NCI-H187 treated with DMSO at 0.1 percent for 48 hours (cell line): ENCODE measurements at places on chromosomes 2 and 18.

GRCh38 chr2:176484838-176485237 is 215.6 kb downstream of the MTX2 start:
- no peak for DNase-seq

DNA sequence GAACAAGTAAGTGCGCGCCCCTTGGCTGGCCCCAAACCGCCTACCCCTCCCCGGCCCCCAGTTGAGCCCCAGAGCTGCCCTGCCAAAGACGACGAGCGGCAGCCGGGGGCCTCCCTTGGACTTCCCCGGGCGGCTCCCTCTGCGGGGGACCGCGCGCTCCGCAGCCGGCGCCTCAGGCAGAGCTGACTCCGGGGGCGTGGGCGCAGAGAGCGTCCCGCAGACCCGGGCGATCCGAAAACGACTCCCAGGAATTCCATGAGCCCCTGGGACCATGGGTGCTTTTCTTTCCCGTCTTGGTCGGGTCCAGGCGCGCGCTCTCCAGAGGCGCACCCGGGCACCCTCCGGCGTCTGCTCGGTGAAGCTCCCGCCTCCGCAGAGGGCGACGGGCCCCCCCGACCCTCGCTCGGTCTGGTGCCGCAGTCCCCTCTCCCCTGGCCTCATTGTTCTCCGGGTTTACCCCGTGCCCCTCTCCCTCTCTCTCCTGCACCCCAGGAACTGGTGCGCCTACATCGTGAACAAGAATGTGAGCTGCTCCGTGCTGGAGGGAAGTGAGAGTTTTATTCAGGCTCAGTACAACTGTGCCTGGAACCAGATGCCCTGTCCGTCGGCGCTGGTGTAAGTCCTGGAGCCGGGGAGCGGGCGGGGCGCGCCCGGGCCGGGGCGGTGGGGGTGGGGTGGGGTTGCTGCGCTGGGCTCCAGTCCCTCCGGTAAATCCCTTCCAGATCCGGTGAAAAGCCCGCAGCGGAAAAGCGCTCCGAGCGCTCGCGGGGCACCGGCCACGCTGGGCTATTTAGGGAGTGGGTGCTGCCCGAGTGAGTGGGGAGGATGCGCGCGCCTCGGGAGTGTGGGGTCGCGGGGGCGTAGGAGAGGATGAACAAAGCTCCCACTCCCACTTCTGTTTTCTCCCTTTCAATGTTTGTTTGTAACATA is 776 bp downstream of the EMILIN2 start:
- no peak for DNase-seq

DNA sequence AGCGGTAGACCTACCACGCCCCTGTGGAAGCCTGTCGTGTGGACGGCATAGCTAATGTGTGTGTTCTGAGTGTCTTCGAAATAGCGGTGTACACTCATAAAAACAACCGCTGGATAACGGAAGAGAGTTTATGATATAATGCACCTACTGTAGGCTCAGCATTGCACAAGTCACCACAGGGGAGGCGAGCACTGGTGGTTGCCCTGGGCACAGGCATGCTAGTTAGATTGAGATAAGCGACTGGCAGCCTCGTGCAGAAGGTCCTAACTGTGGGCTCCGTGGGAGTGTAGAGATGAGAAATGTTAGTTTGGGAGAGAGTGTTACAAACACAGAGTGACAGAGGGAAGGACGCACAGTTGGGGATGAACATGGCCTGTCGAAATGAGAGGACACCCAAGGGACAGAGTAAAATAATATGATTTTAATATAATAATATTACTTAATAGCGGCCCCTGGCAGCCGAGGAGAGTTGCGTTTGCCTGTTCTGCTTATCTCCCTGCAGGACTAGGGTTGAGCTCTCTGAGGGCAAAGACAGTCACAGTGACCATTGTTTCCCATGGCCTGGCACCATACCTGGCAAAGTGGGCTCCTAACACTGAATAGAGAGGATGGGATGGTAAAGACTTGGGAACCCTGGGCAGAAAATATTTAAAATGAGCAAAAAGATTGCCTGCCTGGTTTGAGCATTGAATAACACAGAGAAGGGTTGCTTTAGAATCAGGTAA is 204.2 kb downstream of the GBX2 start:
- DNase-seq: no peak

DNA sequence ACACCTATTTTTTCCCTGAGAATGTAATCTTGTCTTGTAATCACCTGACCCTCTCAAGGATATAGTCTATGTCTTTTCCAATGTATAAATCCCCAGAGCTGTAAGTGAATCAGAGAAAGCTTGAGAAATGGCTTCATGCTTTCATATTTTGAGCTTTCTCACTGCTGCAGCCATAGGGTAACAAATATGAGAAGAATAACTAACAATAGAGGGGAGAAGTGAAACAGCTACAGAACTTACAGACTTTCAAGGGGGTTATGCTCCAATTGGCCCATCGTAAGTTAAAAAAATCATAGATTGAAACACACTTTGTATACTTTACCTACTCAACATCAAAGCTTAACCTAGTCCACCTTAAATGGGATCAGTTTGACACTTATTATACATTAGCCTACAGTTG is 111.0 kb downstream of the CNTNAP5 start:
- DNase-seq: no peak

DNA sequence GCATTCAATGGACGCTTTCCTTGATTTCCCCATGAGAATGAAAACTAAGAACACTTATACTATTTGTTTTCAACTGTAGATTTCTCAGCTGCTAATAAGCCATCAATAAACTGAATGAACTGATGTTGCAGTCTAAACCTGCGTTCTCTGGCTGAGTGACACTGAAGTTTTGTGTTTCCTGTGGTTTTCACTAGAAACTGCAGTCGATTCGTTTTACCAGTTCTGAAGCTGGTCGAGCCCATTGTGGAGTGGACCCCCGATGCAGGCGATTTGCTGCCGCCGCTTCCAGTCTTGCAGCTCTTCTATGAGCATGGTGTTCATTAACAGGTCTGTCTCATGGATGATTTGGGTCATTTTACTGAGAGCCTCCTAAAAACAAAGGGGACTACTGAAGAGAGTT is 50.6 kb upstream of the STAT1 start:
- no peak for DNase-seq

DNA sequence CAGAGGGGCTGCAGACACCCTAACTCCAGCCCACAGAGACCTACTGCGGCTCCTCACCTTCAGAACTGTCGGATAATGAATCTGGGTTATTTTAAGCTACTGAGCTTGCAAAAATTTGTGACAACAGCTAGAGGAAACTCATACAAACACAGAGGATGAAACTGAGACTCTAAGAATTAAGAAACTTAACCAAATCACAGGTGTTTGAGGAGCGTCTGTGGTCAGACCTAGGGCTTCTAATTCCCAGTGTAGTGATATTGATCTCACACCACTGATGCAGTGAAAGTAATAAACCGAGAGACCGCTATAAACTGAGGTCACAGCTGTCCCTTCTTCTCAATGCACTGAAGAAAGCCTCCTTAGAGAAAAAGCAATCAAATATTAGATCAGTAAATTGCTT is 110.1 kb downstream of the RGPD3 start:
- DNase-seq: no peak

DNA sequence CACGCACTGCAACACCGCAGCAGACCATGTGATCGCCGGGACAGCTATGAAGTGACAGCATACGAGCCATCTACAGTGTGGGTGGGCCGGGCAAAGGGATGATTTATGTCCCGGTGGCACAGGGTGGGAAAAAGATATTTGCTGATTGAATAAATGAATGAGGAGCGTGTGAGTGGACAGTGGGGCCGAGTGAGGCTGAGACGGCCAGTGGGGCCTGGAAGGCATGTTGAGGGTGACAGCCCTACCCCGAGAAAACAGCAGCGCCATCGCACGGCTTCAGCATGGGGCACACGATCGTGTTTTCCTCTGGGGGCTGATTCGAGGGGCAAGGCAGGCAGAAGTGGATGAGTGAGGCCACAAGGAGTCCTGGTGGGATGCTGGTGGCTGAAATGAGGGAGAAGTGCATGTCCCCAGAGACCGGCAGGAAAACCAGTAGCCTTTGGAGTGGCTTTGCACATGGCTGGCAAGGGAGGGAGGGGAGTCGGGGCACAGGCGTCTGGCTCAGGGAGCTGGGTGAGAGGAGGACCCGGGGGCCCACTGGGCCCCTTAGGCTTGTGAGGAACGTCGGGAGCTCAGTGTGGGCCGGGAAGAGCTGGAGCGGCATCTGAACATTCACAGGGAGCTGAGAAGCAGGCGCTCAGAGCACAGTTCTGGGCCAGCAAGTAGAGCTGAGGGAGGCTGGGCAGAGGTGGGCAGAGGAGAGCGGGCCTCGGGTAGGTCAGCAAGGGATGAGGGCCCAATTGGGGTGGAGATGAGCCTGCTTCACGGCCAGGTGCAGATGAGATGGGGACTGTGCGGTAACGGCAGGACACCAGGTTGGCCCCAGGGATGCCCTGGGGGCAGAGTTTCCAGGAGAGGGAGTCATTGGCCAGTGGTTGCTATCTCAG is 32.1 kb upstream of the MAL start:
- no peak for DNase-seq

GRCh38 chr2:39632876-39633275 is 32.8 kb upstream of the TMEM178A start:
- no peak for DNase-seq

DNA sequence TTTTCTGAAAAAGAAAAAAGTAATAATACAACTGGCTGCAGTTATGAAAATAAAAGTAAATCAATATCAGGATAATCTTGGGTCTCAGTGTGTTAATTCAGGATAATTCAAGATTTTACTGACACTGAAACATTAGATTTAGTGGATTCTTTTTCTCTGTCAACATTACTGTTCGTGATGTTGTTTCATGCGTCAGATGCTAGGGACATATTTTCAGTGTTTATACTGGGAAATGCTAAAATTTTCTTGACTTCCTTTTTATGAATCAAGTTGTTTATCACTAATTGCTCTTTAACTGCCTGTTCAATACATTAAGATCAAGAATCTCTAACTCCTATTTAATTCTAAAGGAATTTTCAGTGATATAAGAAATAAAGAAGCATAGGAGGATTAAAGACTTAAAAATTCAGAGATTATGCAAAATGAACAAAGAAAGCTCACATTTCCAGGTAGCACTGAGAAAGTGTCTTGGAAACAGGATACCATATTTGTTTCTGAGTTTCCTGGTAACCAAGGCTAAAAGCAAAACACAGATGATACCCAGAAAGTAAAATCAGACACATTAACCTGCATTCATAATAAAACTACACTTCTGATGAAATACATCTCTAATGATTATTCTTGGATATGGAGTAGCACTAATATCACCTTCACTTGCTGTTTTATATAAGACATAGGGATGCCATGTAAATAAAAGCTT is 174.0 kb downstream of the ARL4C start:
- DNase-seq: no peak

DNA sequence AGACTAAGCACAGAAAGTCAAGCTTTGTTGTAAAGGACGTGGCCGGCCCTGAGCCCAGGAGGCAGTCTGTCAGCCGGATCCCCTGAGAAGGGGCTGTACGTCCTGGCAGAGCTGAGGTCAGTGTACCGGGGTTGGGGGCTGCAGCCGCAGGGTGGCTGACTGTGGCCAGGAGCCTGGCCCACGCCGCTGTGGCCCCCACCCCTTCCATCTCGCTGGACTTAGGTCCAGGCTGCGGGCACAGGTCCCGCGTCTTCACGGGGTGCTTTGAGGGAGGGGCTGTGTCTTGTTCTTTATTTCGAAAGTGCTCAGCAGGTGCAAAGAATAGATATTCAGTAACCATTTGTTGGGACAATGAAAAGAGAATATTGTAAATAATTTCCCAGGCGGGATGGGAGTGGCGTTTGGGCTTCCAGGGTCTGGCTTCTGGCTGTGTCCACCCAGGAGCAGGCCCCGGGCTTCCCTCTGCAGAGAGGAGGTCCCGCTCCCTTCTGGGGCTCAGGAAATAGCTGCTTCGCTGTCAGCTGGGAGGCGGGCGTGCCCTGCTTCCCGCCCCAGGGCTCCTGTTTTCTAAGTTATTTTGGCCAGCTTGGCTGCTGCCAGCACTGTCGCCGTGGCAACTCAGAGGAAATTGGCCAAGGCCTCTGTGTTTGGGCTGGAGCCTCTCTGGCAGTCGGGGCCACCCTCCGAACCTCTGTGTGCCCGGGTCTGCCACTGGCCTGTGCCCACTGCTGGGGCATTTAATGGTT is 7.4 kb downstream of the NFATC1 start:
- no peak for DNase-seq

DNA sequence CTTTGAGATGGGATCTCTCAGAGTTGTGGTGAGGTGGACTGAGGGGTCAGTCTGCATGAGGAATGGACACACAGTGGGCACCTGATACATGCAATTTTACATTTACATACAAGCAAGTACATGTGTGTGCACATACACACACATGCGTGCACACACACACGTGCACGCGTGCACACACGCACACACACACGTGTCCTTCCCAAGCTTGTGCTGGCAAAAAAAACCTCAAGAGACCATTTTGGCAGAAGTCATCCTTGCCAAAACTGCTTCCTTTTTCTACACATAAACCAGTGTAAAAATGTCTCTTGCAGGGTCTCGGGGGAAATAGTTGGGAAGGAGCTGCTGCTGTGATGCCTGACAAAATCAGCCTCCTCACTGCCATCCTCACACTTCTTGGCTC is 279.5 kb upstream of the POU3F3 start:
- DNase-seq: no peak
